CD4-positive, alpha-beta T cell treated with Interleukin-6 for 4 hours (primary cell): ENCODE measurements at places on chromosomes 5 and 9.

DNA sequence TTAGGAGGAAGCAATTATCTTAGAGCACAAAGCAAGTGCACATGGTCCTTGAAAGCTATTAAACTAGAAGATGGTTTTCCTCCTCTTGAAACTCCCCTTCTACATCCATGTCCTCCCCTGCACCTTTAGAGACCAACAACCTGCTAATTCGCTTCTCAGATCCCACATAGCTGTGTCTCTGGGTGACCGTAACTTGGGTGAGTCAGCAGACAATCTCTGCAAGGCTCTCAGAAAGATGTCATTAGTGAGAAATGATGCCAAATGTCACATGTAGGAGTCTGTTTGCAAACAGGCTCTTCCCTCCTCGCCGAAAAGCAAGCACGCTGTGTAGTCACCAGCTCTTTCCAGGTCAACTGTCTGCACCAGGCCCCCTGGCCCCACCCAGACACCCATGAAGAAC is 291.8 kb downstream of the SLIT3 start:
- DNase-seq, result no peak

DNA sequence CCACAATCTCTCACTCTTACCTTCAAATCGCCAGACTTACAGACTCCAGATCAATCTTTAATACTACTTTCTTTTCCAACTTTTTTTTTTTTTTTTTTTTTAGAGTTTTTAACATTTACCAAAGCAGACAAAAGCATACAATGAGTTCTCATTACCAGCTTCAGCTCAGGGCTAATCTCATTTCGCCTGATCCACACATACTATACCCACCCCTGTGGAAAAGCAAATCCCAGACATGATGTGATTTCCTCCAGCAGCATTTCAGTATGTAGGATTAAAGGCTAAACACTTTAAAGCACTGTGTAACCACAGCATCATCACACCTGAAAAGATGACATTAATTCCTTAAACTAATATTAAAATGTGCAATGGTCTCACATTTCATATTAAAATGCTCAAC is 138.8 kb upstream of the RETREG1 start:
- DNase-seq, result no peak

DNA sequence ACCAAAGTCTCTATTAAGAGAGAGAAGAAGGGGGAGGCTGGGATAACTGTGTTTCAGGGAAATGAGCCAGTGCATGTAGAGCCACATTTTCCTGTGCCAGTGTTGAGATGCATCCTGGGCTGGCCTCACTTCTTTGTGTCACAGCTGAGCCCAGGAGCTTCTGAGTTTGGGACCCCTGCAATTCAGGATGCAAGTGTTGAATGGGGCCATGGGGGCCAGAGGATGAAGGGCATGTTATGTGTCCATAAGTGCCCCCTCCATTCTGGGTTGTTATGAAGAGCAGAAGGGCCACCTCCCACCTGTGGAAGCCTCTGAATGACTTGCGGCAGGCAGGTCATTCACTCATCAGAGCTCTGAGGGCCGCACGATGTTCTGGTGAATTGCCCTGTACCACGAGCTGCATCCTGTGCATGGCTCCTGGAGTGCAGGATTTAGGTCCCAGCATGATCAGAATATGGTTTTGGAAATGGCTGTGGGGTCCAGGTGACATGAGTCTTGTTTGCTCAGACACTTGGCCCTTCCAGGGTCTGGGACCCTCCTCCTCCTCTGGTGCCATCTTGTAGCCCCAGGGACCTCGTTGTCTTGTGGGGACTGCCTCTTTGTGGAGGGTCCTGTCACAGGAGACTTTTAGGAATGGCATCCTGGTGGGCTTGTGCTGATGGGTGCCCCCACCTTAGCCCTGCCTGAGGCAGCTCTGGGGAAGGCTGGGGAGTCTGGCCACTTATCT is 115.4 kb upstream of the PITX1 start:
- DNase-seq, result no peak

DNA sequence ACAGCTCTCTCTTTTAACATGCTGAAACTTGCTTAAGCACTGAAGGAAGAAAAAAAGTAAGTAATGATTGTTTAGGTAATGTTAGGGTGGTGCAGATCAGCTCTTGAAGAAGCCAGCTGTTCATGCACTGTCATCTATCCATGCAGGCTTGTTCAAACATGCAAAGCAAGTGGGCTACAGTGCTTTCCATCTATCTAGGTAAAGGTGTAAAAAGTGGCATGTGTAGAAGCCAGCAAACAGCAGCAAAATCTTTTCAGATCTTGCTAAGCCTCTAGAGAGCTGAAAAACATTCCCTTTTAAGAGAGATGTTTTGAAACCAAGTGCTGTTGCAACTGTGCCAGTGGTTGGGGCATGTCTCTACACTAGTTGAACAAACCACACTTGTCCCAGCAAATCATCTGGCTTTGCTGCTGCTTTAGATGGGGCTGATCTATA is 214.4 kb downstream of the EFNA5 start:
- DNase-seq, result no peak

- DNase-seq, result no peak
These were observed 91.4 kb upstream of the RANBP6 start for GRCh38 chr9:6106711-6107339.

GRCh38 chr9:35826071-35826701 is 2.3 kb downstream of the FAM221B start:
- peak; percentile 36 for DNase-seq

- peak; percentile 73 for DNase-seq
These were observed 3.0 kb upstream of the FAM13B start for GRCh38 chr5:138035605-138036537.

- DNase-seq, result peak; percentile 97
These were observed 19.4 kb downstream of the GBGT1 start for GRCh38 chr9:133144142-133144903.

DNA sequence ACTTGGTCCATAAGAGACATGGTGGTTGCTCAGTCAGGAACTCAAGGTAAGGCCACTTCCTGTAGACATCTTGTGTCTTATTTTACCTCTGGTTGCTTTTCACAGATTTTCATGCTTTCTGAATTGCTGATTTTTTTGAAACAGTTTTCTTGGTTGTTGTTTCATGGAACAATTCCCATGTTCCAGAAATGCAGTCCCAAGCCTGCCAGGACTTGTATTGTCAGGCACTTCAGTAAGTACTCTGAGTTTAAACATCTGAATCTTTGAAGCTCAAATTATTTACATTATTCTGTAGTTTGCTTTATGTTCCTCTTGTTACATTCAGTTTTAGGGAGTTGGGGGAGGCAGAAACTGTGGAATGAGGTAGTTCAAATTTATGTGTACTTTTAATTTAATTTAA is 290.2 kb downstream of the DMRT2 start:
- no peak for DNase-seq

DNA sequence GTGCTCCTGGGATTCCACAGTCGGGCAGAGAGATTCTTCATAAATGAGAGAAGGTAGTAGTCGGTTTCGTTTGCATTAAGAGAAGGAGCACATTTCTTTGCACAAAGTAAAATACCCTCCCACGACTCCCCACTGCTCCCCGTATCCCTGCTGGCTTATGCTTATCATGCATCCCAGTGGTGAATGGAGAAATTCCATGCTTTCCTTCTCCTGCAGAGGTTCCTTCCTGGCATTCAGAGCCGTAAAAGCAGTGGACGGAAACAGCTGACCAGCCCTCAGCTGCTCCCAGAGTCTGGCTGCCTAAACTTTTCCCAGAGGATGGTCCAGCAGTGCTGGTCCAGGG is 93.1 kb downstream of the C9orf152 start:
- no peak for DNase-seq

DNA sequence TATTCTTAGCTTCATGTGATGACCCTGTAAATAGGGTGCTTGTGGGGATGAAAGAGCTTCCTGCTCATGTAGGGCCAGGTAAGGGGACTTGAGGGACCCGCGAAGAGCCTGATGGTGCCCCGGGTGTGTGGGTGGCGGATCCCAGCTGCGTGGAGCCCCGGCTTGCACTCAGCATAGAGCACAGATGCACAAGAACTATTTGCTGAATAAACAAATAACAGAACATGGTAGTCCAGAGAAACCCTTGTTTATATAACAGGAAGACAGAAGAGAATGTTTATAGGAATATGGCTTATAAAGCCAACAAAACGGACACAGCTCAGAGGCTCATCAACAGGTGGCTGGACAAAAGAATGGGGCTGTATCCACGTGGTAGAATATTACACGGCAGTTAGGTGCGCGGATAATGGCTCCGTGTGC is 106.9 kb upstream of the COL5A1 start:
- no peak for DNase-seq
